ENCODE measurements at places on chromosomes 7 and 10.

DNA sequence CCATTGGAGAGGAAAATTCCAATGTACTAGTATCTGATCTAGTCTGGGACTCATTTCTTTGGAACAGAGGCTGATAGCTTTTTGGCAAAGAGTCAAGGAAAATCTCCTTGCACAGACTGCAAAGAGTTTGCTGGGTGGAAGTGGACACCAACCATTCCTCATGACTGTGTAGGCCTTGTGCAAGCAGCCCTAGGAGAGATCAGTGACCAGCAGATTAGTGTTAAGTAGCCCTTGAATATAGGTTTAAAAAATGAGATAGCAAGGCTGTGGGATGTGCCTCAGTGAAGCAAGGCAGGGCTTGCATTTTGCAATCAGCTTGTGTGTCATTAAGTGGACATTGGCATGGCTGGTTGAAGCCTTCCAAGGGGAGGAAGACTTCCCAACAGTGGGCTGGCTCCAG, 341.6 kb downstream of the PLXNA4 start:
- peak; percentile 28 for DNase-seq

DNA sequence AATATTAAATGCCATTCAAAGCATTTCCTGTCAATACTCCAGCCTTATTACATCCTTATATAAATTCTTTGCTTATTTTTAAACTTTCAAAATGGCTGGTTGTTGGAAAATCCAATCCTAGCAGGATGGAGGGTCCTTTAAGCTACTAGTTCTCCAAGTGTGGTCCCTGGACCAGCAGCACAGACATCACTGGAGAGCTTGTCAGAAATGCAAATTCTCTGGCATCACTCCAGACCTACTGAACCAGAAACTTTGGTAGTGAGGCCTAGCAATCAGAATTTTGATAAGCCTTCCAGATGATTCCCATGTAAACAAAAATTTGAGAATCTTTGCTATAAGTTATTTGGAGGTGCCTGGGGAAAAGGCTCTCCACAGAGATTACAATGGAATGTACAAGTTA, 43.8 kb downstream of the CALCR start:
- DNase-seq = no peak

DNA sequence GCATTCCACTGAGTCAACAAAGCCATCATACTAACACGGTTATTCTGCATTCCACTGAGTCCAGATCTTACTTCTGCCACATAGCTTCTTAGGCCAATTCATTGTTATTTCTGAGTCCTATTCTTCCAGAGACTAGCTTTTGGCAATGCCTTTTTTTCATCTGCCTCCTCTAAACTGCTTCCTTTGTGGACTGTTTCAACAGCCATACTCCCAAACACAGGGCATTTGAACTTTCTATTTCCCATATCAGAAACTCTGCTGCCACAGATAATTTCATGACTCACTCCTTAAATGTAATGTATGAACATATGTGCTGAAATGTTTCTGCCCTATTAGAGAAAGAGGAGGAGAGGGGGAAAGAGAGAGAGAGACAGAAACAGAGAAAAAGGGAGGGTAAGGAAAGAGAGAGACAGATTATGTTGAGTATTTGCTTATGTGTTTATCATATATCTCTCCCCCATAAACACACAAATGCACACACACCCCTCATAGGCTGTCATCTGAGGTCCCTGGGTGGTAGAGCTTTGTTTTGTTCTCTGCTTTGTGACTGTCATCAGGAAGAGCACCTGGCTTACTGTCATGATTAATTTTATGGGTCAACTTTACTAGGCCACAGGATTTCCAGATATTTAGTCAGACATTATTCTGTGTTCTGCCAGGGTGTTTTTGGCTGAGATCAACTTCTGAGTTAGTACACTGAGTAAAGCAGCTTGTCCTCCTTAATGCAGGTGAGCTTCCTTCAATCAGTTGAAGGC, 308.0 kb upstream of the KCND2 start:
- DNase-seq = no peak

DNA sequence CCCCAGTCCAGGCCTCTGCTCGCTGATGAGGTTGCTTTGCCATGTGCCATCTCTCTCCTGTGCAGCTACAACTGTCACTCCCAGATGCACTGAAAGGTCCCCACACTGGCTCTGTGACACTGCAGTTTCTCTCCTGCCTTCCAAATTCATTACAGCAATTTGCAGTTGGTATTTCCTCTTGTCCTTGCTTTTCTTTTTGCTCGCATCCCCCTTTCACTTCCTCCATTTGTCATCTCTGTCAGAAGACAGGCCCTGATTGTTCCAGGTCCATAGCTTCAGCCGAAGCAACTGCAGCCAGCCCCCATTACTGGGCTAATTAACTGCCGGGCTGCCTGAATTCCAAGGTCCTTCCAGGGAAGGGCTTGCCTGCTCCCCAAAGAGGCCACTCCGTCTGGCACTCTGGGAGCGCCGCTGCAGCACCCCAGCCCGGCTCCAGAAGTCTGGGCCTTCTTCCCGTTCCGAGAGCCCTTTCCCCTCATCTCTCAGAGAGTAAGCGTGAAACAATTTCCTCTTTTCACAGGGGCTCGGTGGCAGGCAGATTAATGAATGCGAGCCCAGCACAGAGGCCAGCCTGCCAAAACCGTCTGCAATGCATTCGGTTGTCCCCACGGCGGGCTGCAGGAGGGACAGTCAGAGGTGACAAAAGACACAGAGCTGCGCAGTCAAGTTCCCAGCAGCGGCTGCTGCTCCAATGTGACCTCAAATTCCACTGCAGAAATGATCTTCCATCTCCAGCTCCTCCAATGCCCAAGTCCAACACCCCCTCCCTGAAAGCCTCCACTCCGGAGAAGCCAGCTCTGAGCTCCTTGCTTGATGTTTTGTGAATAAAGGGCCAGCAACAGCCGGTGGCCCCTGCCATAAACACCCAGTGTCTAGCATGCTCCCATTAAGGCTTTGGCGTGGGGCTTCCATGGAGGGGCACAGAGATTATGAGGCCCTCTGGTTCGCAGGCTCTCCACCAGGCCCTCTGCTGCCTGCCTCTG, 279.4 kb upstream of the HABP2 start:
- no peak for DNase-seq

GRCh38 chr7:98852826-98853225, 17.0 kb downstream of the TMEM130 start:
- no peak for DNase-seq

- DNase-seq = no peak
Measured at GRCh38 chr7:134636008-134636449, 10.6 kb upstream of the BPGM start.

Measured in AG09309 (cell line).